ENCODE measurements at places on chromosomes 5 and 9.

DNA sequence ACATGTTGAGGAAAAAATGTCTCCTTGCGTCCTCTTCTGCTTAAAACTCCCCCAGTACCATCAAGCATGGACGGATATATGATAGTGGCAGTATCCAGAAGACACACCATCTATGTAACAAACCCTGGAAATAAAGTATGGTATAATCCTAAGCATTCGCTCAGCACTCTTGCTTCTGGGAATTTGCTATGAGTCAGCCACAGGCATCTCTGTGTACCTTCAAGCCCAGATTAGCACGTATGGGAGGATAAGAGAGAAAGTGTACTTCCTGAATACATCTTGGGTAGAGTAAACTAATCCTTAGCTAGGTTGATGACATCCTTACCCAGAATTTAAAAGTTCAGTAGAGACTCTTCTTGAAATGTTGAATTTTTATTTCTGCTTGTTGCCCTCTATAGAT is 71.2 kb downstream of the GHR start:
- DNase-seq, result no peak

- no peak for DNase-seq
Measured at GRCh38 chr5:63854076-63854475, 108.2 kb downstream of the HTR1A start.

- DNase-seq, result no peak
Measured at GRCh38 chr5:7364226-7364875, 31.6 kb upstream of the ADCY2 start.

- DNase-seq, result no peak
Measured at GRCh38 chr9:130616451-130616850, 37.1 kb downstream of the FUBP3 start.

- peak; percentile 4 for DNase-seq
Measured at GRCh38 chr5:97142521-97143254, at the start of gene LIX1. LIX1 (minus strand) TSS chr5:97142611; CDS start chr5:97142576, 35 bp downstream.

DNA sequence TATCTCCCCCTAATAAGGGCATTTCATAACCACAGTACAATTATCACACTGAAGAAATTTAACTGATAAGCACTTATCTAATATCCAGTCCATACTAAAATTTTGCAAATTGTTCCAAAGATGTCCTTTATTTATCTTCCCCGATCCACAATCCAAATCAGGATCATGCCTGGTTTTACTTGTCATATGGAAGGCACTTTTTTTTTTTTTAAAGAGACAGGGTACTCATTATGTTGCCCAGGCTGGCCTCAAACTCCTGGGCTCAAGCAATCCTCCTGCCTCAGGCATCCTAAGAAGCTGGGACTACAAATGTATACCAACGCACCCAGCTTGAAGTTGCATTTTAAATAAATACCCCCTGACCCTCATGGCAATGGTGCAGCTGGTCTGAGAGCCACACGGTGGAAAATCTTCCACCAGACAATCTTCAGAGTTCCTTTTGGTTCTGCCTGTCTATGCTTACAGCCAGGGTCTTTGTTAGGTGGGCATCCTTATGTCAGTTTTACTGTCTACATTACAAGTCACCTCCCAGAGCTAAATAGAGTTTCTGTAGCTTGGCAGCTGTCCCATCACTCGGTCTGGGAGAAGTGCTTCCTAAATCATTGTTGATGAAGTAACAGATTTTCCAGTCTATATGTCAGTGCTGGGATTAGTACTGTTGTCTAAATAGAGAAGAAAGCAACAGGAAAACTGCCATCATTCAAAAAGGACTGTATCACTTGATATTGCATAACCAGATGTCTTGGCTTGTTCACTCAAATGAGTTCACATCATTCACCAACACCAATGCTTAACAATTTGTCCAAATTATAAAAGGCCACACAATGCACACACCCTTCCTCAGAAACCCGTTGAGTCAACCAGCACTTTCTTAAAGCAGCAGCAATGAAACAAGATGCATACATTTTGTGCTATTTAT is 26.4 kb downstream of the PTPN3 start:
- DNase-seq, result no peak

- no peak for DNase-seq
Measured at GRCh38 chr5:163712011-163712410, 206.6 kb downstream of the MAT2B start.

- DNase-seq, result no peak
Measured at GRCh38 chr5:53766673-53767072, 206.2 kb downstream of the NDUFS4 start.

- no peak for DNase-seq
Measured at GRCh38 chr9:110049699-110050450, 158.1 kb downstream of the C9orf152 start.

DNA sequence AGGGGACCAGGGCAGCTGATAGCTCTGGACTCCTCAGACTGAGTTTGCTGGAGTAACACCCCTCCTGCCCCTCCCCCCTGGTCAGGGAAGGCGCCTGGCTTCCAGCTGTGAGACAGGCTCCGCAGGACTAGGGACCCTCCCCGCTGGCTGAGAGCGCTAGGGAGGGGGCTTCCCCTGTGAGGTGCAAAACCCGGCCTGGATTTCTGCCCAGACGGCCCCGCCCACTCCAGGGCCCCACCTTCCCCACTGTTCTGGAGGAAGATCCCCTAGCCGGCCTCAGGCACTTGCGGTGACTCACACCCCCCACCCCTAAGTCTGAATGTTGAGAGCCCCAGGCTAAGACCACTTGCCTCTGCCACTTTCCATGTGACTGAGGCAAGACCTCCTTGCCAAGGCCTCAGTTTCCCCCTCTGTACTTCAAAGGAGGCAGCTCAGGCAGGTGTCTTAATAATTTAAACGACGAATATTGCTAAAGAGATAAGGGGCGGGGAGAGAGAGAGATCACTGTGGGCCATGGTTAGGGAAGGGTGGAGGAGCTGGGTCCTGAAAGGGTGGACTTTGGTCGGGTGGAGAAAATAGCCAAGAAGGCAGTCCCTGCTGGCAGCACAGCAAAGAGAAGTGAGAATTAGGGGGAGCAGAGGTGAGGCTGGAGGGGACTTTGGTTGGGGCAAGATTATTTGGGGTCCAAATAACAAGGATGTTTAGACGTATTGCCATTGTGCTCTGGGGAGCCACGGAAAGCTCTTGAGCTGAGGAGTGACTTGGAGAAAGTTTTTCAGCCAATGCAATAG is 1.0 kb upstream of the DAB2IP start:
- DNase-seq, result no peak

DNA sequence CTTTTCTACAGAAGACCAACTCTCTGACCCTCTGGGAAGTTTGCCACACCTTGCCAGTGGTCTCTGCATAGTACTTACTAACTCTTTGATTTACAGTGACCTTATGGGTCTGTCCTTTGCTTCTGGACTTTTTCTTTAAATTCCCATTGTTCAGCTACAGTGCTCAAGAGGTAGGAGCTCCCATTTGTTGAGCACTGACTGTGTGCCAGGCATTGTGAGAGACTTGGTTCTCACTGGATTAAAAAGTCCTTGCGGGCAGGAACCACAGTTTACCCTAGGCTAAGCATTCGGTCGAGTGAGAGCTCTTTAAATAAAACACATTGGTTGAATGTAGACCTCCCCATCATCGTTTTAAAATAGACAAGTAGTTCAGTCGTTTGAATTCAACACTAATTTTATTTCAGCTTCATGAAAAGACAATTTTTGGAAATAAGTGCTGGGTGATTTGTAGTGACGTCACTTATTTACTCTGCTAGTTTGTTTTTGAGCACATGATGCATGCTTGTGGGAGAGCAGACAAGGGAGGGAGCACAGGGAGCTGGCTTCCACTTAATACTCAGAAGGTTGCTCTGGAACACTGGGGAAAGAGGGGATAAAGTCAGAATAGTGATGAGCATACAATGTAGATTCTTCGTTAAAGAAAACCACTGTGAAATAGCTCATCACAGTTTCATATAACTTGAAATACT is 27.1 kb downstream of the RASGRF2 start:
- no peak for DNase-seq

DNA sequence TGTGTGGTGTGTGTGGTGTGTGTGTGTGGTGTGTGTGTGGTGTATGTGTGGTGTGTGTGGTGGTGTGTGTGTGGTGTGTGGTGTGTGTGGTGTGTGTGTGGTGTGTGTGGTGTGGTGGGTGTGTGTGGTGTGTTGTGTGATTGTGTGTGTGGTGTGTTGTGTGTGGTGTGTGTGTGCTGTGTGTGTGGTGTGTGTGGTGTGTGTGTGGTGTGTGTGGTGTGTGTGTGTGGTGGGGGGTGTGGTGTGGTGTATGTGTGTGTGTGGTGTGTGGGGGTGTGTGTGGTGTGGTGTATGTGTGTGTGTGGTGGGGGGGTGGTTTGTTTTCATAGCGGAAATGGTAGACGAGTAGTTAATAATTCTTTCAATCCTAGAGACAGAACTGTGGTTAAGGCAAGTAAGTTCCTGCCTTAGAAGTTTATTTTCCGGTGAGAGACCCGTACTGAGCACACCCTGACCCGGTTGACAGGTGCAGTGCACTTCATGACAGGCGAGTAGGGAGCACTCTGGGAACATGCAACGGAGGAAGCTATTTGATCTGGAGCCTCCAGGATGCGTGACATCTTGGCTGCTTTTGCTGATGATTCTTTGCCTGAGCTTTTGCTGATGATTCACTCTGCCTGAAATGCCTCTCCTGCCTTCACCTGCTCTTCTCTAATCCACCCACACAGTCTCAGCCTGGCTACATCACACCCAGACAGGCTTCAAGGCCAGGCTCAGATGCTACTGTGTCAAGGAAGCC is 21.7 kb upstream of the FAT2 start:
- DNase-seq, result no peak

Data from activated naive CD4-positive, alpha-beta T cell (primary cell).